ENCODE measurements at places on chromosomes 7 and 10.

DNA sequence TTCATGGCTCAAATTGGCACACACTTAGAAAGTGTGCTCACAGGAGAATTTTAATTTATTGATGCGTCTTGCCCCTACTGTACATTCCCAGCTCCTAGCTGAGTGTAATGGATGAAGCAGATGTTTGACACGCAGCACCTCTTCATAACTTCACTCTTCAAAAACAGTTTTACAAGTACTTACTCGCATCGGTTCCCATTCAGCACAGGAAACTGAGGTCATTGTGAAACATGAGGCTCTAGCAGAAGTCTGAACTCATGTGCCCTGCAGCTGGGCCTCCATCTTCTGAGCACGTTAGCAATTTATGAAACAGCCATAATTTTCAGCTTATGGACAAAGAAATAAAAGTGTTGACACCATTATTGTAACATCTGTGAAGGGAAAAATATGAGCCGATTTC, 558.9 kb upstream of the MGMT start:
- DNase-seq, result no peak

DNA sequence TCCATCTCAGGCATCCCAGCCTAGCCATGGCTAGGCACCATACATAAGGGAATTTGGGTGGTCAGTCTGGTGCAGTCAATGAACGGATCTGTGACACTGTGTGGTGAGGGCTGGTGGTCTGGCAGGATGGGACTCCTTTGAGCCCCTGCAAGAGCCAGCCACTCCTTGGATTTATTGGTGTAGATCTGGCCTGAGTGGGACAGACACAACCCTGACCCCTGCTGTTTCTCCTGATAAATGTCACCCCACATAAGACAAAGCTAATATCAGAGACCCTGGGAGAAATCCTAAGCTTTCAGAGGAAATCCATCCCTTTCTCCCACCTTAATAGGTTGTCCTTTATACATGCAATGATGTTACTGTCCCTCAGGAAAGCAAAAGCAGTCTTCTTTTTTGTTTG, 2.3 kb downstream of the FBXO24 start:
- DNase-seq, result no peak

DNA sequence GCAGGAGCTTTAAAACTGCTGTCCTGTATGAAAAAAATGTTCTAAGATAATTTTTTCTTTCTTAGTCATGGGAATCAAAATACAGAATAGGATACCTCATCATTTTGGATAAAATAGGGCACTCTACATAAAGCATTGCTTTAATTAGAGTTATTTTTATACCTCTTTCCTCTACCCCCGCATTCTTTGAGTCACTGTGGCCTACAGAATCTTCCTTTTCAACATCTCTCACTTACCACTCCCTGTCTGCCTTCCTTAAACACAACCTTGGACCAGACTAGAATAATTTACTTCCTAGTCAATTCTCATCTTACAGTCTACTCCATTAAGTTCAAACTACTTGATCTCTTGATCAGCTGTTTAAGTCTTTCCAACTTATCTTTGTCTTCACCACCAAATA, 462.3 kb downstream of the PHTF2 start:
- DNase-seq, result no peak

- no peak for DNase-seq
These were observed 83.5 kb upstream of the INHBA start for GRCh38 chr7:41786404-41786803.

- no peak for DNase-seq
These were observed 7.5 kb upstream of the DNAJC1 start for GRCh38 chr10:22010973-22011408.

GRCh38 chr10:119705434-119705831, 20.4 kb upstream of the INPP5F start:
- no peak for DNase-seq

GRCh38 chr10:91211675-91212074, 8.8 kb upstream of the PCGF5 start:
- no peak for DNase-seq

DNA sequence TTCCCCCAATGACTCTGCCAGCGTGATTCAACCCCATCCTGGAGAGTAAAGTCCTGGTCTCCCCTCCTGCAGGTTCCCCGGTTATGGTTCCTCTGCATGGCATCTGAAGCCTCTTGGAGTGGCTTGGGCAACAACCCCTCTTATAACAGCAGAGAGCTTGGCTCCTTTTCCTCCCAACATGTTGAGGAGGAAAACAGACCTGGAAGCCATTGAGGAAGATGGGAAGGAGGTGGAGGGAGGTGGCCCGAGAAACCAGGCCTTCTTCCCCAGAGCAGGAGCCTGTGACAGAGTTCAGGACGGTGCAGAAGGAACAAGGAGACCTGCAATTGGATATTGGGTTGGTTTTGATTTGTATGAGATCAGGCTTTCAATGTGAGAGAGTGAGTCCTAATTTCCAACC, 184.0 kb upstream of the ADCY1 start:
- DNase-seq, result no peak

- DNase-seq, result no peak
These were observed 13.3 kb upstream of the GRM8 start for GRCh38 chr7:127266047-127266446.

- DNase-seq, result no peak
These were observed 14.3 kb upstream of the VIPR2 start for GRCh38 chr7:159158888-159159405.

- DNase-seq, result no peak
These were observed 1144.1 kb downstream of the GATA3 start for GRCh38 chr10:9198611-9199010.

- DNase-seq, result no peak
These were observed 58.2 kb upstream of the YAE1 start for GRCh38 chr7:39507866-39508551.

DNA sequence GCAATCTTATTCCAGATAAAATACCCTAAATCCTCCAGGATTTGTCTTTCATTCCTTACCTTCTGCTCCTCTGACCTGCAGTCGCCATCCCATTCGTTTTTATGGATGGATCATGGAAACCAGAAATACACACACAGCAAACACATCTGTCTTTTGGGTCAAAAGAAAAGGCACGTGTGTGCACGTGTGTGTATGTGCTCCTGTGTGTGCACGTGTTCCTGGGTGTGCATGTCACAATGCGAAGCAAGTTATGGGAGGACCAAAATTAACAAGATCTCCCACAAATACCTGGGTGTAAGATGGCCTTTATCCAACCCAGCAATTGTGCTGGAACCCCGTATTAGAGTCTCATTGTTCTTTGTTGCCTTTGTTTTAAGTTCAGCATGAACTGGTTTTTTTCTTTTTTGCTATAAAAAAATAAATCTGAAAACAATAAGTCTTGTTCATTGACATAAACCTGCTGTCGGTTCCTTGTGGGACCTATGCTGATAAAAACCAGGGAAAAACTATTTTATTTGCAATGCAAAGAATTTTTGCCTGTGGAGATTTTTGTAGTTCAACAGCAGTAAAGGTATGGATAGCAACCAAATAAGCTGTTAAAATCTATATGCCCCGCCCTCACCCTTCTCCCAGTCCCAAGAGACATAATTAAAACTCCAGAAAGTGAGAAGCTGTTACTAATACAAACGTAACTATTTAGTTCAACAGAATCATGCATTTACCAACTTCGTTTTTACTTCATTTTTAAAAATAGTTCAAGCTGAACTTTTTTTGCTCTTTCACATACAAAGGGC, 229.6 kb downstream of the CREB5 start:
- DNase-seq, result no peak

DNA sequence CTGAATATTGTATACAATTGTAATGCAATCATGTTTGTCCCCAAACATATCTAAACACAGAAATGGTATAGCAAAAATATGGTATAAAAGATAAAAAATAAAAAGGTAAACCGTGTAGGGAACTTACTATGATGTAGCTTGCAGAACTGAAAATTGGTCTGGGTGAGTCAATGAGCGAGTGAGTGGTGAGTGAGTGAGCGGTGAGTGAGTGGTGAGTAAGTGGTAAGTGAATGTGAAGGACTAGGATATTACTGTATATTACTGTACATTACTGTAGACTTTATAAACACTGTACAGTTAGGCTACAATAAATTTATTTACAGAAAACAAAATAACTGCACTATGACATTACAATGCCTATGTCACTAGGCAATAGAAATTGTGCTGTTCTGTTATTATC, 1163.2 kb upstream of the SORCS1 start:
- DNase-seq, result no peak

DNA sequence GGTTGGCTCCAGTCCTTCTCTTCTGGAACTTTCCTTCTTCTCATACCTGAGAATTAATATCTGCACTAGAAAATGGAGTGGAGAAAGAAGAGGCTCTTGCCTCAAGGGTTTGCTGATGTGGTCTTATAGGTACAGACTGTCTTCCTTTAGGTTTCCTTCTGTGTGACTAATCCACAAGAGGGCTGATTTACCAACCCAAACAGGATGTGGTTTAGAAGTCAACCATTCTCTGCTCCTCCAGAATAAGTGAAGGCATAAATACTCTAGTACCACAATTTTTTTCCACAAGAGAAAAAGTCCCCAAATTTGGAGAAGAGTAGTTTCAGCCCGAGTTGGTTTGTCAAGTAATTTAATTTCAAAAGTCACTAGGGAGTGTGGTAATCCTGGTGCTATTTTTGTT, 85.8 kb downstream of the NRP1 start:
- no peak for DNase-seq

- DNase-seq, result no peak
These were observed 17.0 kb upstream of the ECHDC3 start for GRCh38 chr10:11724938-11725776.

DNA sequence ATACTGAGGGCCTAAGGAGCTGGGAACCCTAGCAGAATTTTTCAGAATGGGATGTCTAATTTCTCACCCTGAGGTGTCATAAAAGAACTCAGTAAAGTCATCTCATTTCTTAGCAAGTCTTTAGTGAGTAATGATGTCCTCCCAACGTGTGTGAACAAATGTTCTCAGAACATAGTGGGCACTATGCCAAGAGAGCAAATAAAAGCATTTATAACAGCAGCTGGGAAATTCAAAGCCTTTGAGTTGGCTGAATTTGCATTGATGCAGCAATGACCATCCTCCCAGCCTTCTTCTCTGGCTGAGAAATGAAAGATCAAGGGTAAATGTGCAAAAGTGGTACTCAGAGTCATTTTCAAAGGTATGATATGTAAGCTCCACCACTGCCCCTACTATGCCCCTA, 109.4 kb downstream of the FAM107B start:
- no peak for DNase-seq

GRCh38 chr10:124114696-124115095, 21.3 kb upstream of the CHST15 start:
- no peak for DNase-seq

- DNase-seq, result no peak
These were observed 52.6 kb downstream of the PFKP start for GRCh38 chr10:3119796-3120459.

- no peak for DNase-seq
These were observed 5.1 kb downstream of the UNC5B start for GRCh38 chr10:71217266-71218045.

Measured in effector CD4-positive, alpha-beta T cell (primary cell).